ENCODE measurements at places on chromosomes 3 and 15. TPM values are rescaled to one million over a fixed set of nuclear protein-coding genes. Genes with fewer than 3 reads are reported as not detected.

GRCh38 chr15:92579486-92579885 is 76.1 kb downstream of the FAM174B start:
- no peak for DNase-seq

The SIN3A gene
- 37.7 TPM for total RNA-seq

The MBD4 gene
- total RNA-seq, result 35.0 TPM

DNA sequence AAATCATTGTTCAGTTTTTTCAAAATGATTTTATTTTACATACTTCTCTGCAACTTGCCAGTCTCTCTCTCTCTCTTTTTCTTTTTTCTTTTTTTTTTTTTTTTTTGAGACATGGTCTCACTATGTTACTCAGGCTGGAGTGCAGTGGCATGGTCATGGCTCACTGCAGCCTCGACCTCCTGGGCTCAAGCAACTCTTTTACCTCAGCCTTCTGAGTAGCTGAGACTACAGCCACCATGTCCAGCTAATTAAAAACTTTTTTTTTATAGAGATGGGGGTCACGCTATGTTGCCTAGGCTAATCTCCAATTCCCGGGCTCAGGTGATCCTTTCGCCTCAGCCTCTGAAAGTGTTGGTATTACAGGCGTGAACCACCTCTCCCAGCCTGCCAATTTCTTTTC is 12.1 kb upstream of the ARID3B start:
- DNase-seq, result no peak

- DNase-seq, result peak; percentile 25
Observed at GRCh38 chr15:77402740-77403379, 17.0 kb downstream of the PEAK1 start.

The PCSK6 gene
- total RNA-seq, result 6.1 TPM

The UBA5 gene
- total RNA-seq, result 29.2 TPM

GRCh38 chr15:22786868-22787698 is 639 bp downstream of the NIPA1 start:
- DNase-seq, result peak; percentile 45

The MCTP2 gene
- total RNA-seq, result 28.0 TPM

The SRGAP3 gene
- total RNA-seq, result 27.2 TPM

DNA sequence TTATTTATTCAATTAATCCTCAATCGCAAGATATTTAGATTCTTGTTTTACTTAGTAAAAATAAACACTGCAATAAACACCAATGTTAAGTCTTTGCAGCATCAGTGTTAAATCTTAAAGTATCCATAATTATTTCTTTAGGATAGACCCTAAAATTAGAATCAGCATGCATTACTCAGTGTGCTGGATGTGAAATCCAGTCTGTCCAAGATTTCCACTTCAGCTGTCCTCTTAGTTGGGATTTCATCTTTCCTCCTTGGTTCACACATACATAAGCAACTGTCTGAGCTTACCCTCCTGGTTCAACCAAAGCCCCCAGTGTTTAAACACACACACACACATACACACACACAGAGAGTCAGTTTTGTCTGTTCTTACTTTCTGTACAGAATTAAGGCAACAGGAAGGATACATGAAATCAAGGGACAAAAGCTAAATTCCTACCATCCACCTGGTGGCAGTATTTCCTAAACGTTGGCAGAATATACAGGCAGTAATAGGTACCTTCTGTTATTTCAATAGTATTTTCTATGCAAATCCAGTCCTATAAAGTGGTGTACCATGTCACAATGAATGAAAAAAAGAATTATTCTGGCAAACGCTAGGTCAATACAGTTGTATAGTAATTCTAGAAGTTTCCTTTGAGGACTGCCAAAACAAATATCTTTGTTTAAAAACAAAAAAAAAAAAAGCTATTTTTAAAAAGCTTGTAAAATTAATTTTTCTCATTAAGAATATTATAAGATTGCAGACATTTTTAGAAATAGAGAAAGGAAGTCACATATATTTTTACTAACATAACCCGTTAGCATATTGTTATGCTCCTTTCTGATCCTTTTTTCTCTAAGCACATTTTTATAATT is 27.3 kb upstream of the DMXL2 start:
- peak; percentile 59 for DNase-seq

- no peak for DNase-seq
Observed at GRCh38 chr3:197586181-197586580, 30.4 kb upstream of the BDH1 start.

GRCh38 chr3:141950572-141951493 is 74.4 kb downstream of the ATP1B3 start:
- DNase-seq, result no peak

The MYL3 gene
- not detected for total RNA-seq

DNA sequence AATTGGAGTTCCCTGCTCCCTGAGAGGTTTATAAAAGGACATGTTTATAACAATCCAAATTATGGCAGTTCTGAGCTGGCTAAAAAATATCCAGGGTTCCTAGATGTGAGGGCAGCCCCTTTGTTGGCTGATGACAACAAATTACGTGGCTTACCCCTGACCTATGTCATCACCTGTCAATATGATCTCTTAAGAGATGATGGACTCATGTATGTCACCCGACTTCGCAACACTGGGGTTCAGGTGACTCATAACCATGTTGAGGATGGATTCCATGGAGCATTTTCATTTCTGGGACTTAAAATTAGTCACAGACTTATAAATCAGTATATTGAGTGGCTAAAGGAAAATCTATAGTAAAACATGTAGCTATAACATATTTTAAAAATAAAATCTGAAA is 13.9 kb downstream of the AADAC start:
- DNase-seq, result peak; percentile 22

DNA sequence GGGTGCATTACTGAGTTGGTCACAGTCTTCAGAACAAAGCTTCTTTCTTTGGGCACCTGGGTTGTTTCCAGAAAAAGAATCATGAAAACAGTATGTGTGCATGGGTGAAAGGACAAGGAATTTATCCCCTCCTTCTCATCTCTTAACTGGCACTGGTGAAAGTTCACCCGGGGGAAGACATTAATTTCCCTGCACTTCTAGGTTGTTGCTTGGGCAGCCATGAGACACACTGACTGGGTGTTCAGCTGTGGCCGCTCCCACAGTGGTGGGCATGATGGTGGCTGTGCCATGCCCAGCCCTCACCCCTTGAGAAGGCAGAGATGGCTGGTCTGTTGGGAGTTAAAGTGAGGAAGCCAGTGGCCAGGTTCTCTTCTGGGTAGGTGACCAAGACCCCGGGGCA is 16.6 kb upstream of the KY start:
- no peak for DNase-seq

The GPR156 gene
- 0.56 TPM for total RNA-seq

- no peak for DNase-seq
Observed at GRCh38 chr15:71891026-71891425, 80.7 kb downstream of the NR2E3 start.

The GPR160 gene
- 0.37 TPM for total RNA-seq

- DNase-seq, result no peak
Observed at GRCh38 chr3:186311441-186311840, 50.6 kb downstream of the DGKG start.

- DNase-seq, result no peak
Observed at GRCh38 chr15:72859757-72860145, 76.2 kb upstream of the ADPGK start.

DNA sequence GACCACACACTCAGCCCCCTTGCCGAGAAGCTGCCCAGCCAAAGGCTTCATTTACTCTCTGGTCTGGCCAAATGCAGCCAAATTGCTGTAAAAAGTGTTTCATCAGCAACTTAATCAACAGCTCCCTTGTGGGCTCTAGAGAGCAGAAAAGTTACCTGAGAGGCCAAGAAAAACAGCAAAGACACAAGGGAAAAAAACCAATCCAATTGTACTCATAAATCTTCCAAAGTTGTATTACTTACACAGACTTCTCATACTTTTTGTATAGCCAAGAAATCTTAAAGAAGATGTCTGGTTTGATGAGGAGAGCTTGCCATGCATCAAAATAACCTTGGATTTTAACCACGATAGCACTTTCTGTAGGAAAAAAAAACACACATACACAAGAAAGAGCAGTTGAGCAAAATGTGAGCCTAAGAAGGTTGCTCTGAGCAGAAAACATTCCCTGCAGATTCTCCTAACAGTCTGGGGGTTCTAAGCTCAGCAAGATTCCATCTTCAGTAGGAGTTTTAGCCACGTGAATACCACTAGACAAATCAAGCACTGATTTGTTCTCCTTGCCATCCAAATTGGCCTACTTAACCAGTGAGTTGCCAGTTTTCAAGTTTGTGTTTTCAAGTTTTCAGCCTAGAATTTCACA is 120.0 kb downstream of the CYP19A1 start:
- no peak for DNase-seq

DNA sequence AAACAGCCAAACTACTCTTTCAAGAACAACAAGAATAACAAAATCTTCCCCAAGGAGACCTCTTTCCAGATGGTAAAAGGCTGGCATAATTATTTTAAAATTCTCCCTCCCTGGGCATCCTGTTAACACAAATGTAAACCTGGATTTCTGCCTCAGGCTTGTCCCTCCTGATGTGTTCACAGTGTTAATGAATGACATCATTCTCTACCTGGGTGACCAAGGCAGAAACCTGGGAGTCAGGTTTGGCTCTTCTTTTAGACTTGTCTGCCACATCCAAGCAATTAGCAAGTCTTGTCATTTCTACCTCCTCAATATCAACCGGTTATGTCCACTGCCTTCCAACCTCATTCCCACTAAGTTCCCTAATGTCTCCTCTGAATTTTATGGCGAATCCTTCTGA is 368.7 kb upstream of the TBL1XR1 start:
- DNase-seq, result peak; percentile 46

The SAMD7 gene
- total RNA-seq, result not detected

The TLE3 gene
- 32.0 TPM for total RNA-seq

GRCh38 chr3:98977520-98977919 is 76.0 kb upstream of the DCBLD2 start:
- peak; percentile 90 for DNase-seq

The CSPG5 gene
- total RNA-seq, result 0.50 TPM

The CNTN3 gene
- total RNA-seq, result 32.7 TPM

GRCh38 chr15:28982886-28983285 is 97.1 kb downstream of the APBA2 start:
- DNase-seq, result no peak

GRCh38 chr3:26579116-26579515 is 43.5 kb upstream of the LRRC3B start:
- DNase-seq, result no peak

The IL16 gene
- total RNA-seq, result 1.1 TPM

The LMAN1L gene
- total RNA-seq, result not detected

GRCh38 chr3:8466526-8466925 is 35.1 kb upstream of the LMCD1 start:
- no peak for DNase-seq

- DNase-seq, result no peak
Observed at GRCh38 chr3:61861410-61861809, 300.0 kb downstream of the PTPRG start.

Measured in mammary epithelial cell (primary cell).